ENCODE measurements at places on chromosomes 5 and 9.

DNA sequence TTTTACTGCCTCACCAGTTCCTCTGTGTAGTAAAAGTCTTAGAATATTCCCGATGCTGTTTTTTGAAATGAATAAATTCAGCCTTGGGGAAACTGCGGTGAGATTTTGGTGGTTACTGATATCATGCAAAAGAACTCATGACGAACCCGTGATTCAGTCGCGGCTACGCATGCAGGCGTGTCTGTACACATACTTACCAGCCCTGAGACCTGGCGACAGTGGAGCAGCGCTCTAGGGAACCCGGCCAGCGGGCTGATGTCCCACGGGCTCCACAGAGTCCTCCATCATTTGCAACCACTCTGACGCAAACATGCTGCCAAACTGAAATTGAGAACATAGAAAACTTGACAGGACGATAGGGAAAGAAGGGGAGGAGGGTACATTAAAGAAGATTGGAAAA is 315.6 kb upstream of the DAB2 start:
- no peak for DNase-seq

DNA sequence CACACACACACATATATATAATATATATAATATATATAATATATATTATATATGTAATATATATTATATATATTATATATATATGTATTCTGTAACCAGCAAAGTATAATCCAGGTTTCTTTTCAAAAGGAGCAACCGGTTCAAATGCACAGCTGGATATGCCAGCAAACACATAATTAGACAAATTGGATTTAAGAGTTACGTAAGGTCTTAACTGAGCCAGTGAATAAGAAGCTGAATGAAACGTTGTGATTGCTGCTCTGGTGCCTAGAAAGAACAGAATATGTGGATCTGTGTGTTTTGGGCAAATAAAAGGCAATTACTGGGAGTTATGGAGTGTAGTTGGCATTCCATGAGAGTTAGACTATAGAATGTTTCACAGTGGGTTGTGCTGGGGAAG is 178.1 kb downstream of the SLF1 start:
- DNase-seq = no peak

DNA sequence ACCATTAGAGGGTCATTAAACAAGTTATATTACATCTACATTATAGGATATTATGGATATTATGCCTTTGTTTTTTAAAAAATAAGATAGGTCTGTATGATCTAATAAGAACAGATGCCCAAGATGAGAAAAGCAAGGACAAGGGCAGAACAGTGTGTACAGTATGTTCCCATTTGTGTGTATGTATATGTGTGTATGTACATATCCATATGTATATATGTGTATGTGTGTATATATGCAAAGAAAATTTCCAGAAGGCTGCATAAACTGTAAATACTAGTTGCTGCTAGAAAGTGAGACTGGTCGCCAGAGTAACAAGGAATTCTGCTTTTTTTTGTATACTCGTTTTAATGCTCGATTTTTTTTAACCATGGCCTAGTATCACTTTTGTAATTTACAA is 58.1 kb upstream of the GLIS3 start:
- no peak for DNase-seq

GRCh38 chr9:110050925-110051355 is 157.0 kb downstream of the C9orf152 start:
- no peak for DNase-seq

GRCh38 chr5:9495121-9495520 is 50.8 kb downstream of the SEMA5A start:
- no peak for DNase-seq

DNA sequence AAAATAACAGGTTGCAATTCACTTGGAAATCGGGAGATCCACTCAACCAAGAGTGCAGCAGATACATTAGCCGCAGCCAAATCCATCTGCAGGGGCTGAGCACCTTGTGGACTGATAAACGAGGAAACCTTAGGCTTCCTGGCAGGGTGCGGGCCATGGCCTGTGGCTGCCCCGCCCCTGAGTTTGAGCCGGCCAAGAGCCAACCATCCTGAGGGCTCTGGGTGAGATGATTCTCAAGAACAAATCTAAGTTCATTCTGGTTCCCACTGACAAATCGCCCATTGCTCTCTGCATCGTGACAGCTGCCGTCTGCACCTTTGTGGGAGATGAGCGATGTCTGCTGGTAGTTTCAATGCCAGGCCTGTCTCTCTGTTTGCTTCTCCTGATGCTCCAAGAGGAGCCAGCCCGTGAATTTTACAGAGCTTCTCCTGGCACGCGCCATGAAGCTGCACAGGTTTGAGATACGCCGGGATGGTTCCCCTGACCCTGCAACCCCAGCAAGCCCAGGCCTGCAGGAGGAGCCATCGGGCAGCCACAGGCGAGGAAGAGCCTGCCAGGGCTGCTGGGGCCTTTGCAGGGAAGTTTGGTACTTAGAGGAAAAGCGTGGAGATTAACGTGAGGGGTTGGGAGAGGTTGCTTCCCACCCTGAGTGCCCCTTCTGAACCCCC is 154.0 kb downstream of the OLFM1 start:
- no peak for DNase-seq

DNA sequence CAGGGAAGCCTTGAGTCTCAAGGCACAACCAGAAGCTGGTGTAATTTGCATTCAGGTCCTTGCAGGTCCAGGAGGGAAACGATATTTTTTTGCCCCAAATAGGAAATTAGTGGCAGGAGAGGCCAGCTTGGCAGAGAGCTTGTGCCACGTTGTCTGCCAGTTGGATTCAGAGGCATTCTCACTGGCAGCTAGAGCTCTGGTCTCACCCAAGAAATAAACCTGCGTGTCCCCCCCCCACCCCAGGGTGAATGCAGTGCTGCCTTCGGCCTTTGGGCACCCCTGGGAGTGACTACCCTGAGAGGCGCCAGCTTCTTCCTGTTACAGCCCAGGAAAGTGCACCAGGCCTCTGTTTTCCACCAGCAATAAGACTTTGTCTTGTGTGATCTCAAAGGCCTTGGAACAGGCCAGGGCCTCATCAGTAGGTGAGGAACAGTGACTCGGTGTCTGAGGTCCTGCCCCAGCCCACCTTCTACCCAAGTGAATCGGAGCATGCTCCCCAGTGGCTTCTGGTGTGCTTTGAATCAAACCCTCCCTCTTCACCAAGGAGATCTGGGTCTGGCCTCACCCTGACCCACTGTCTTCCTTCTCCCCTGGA is 68.4 kb downstream of the HSPA4 start:
- DNase-seq = no peak

DNA sequence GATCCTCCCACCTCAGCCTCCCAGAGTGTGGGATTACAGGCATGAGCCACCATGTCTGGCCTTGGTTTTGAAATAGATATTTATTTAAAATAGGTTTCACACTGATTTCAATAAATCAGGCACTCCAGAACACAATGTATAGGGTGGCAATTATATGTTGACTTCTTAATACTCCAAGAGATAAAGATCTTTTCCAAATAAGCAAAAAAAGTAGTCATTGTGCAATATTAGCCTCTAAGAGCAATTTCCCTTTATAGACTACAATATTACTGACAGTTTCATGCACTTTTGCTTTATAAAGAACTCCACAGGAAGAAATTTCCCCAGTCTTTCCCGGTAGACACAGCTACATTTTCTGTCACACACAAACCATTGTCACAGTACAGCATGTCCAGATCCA is 23.4 kb upstream of the RUFY1 start:
- no peak for DNase-seq

DNA sequence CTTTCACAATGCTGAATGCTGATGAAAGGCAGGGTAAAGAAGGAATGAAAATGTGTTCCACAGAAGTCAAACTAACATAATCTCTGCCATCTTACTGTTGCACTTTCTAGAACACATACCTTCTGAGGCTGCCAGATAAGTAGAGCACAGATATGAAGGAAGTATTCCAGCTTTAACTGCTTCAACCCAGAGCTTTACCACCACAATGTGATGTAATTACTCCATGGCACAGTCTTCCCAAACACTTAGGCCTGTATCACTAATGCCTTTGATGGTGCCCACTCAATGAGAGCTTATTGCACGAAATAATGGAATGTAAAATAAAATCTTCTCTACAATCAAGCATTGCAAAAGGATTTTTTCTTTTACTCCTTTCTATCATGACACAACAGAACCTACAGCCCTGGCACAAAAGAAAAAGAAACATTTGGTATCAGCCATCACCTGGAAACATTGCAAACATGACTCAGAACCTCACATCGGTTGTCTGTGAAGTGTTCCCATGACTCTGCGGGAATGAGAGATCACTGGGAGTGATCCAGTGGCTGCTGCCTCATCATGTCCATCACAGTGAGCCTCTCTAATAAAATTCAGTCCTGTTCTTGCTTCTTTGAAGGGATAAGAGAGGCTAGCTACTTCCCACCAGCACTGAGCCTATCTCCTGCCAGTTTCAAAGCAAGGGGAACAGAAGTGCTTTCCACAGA is 385.8 kb downstream of the EFNA5 start:
- no peak for DNase-seq

DNA sequence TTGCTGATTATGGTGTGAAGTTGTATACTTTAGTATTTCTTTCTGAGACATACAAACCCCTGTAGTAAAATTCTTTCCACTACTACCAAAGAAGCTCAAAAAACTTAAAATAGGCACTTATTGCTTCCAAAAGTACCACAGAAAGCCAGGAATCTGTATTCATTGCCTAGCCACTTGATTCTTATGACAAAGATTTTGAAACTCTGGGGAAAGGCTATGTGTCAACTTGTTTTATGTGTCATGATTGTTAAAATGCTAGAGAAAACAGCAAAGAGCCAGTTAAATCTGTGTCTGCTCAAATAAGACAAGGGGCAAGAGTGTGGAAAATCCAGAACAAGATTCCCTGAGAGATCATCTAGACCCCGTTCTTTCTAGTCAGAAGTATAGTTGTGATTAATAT is 6.0 kb downstream of the KIF2A start:
- DNase-seq = no peak

DNA sequence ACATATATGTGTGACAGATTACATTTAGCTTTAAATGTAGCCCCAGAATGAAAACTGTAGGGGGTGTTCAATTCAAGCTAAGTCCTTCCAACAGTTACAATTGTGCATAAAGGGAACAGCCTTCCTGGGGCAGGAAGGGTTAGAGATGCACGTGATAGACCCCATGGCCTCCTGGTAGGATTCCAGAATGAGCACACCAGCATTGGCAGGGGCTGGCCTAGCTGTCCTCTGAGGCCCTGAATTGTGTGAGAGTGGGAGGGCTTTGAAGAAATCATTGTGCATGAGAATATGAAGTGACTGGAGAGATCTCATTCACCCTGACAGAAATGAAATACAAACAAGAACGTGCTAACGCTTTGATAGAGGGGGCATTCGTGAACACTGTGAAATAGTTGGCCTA is 663.8 kb upstream of the KLF4 start:
- DNase-seq = no peak

- no peak for DNase-seq
Observed at GRCh38 chr5:144032375-144032774, 138.1 kb downstream of the YIPF5 start.

DNA sequence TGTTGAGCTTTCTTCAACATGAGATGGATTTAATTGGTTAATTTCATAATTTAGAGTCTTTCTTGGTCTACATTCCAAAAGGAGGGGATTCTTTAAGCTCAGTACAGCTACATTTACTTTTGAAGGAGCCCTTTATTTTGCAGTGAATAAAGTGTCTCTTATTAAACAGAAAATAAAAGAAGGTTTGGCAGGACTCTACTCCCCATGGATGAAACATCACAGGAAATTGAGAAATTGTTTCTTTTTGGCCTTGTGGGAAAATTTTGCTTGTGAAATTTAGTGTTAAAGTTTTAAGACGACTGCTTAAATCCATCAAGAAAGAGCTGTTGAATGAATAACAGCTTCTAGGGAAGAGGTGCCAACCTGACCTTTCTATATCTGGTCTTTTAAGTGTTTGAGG is 187.7 kb downstream of the NTRK2 start:
- DNase-seq = no peak

- DNase-seq = no peak
Observed at GRCh38 chr9:14981291-14981950, 71.2 kb upstream of the FREM1 start.

- no peak for DNase-seq
Observed at GRCh38 chr9:128081056-128081455, 13.0 kb downstream of the SLC25A25 start.

GRCh38 chr5:143659599-143660238 is 152.2 kb upstream of the HMHB1 start:
- DNase-seq = no peak

- DNase-seq = no peak
Observed at GRCh38 chr9:137319011-137319738, 17.1 kb upstream of the NRARP start.

- no peak for DNase-seq
Observed at GRCh38 chr5:14699807-14700400, 35.4 kb downstream of the OTULIN start.

GRCh38 chr9:134213508-134213850 is 49.1 kb upstream of the RNU6ATAC start:
- no peak for DNase-seq

- no peak for DNase-seq
Observed at GRCh38 chr9:116668970-116669695, 18.0 kb upstream of the TRIM32 start.

GRCh38 chr5:90803876-90804275 is 245.3 kb downstream of the ADGRV1 start:
- no peak for DNase-seq

GRCh38 chr5:150434464-150434863 is 15.1 kb downstream of the RPS14 start:
- DNase-seq = no peak

DNA sequence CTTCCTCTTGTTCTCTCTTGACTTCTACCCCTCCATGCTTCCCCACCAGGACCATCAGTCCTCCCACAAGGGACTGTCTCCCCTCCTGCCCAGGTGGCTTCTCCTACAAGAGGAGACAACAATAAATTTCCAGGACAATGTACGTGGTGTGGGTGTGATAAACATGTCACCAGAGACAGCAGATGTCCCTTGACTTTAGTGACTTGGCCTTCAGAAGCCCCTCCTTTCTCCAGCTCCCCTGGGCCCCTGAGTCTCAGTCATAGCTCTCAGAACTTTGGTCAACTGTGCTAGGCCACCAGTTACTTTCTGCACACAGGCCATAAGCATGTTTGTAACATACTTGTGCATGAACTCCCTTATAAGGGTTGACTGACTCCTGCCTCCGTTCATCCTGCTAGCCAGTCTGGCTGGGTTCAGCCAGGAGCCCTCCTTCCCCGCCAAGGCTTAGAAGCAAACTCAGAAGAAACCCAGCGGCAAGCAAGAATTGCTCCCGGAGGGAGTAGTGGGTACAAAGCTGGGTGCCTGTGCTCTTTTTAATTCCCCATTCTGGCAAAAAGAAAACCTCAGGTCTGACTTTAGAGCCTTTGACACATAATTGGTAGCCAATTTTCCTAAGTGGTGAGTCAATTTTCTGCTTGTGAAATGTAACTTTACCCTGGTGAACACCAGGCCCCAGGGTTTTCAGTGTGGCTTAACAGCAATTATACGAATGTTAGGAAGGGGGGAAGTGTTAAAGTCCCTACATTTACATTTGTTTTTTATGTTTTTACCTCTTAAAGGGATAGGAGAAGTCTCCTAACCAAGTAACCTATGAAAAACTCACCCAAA is 49.2 kb downstream of the EBF1 start:
- DNase-seq = no peak

- DNase-seq = no peak
Observed at GRCh38 chr5:1001406-1002270, 7.0 kb upstream of the NKD2 start.

- DNase-seq = no peak
Observed at GRCh38 chr9:129334105-129334935, 156.3 kb upstream of the IER5L start.

All from stimulated activated CD8-positive, alpha-beta memory T cell treated with anti-CD3 and anti-CD28 coated beads, Interleukin-7, amount 100 ng/mL, for 1 hour (primary cell).